Esophagus squamous epithelium (tissue), 5 donors: ENCODE measurements at places on chromosomes 6 and 20.
A peak's percentile ranks its signal among the peaks of the same experiment; 100 is the strongest.

DNA sequence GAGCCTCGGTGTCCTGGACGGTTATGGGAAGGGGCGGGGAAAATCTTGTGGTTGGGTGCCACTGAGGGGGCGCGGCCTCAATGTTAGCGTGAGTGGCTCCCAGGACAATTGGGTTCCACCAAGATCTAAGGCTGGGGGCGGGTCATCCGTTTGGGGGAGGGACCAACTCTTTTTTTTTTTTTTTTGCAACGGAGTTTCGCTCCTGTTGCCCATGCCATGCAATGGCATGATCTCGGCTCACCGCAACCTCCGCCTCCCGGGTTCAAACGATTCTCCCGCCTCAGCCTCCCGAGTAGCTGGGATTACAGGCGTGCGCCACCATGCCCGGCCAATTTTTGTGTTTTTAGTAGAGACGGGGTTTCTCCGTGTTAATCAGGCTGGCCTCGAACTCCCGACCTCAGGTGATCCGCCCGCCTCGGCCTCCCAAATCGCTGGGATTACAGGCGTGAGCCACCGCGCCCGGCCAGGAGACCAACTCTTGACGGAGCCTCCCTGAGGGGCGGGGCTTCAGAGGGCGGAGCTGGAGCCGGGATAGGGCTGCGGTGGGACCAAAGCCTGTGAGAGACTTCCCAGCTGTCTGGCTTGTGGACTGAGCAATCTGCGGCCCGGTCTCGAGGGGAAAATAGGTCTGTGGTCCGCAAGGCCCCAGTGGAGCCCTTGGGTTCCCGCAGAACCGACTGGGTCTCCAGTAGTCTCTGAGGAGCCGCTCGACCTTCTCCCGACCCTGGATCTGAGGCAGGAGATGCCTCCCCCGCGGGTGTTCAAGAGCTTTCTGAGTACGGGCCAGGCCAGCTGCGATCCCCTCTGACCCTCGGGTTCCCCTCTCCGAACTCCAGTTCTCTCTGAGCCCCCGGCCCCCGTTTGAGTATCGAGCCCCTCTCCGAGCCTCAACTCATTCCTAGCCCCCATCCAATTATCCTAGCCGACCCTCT, 1.1 kb downstream of the SPAG4 start:
- peak; percentile 63 for DNase-seq

- DNase-seq = no peak
These were observed 183.6 kb upstream of the PRDM1 start for GRCh38 chr6:105902401-105903031.

GRCh38 chr6:167497428-167498056, 172.7 kb downstream of the TTLL2 start:
- DNase-seq = no peak

GRCh38 chr20:39619271-39619785, 657.2 kb downstream of the DHX35 start:
- no peak for DNase-seq

DNA sequence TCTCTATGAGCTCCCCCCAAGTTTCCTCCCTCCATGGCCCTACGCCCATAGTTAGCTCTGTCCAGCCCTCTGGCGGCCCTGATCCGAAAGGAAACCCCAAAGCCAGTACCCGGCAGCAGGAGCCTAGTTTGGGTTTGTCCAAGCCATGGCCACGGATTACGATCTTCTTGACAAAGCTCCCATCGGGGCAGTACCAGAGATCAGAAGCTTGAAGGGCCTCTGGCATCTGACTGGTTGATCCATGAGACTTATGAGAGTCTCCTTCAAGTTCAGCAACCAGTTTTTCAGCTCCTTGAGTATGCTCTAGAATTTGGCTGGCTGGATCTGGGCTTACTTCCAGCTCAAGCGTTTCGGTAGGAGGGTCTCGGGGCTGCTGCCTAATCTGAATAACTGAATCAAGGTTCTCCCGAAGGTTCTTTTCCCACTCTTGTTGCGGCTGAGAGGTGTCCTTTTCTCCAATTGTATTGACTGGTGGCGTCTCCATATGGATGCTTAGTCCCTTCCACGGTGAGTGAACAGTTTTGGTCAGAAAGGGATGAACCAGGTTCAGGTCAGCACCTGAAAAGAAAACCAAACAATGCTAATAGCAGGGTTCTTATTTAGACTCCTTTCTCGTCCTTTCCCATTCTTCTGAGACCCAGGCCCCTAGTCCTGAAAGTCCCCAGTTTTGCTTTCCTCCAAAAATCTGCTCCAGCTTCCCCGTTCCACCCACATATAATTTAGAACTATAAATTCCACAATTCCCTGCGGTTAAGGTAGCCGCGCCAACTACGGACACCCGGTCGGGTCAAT, 595 bp downstream of the FKBPL start:
- DNase-seq = no peak

- no peak for DNase-seq
These were observed 12.0 kb downstream of the ZFP64 start for GRCh38 chr20:52179331-52180179.

DNA sequence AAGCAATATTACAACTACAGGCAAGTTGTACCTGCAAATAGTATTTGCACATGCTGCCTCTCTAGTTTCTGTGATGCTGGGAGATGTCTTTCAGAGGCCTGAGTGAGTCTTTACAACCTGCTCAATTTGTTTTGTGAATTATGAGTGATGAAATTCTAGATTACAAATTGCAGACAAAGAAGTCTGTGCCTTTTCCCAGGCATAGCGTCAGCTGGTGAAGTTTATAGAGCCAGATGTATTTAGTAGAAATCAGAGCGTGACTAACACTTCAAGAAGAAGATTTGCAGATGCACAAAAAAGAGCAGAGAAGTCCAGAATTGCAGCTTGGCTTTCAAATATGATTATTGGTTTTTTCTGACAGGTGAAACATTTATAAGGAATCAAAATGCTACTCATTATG, 289.9 kb downstream of the PLCB1 start:
- no peak for DNase-seq

- no peak for DNase-seq
These were observed 8.8 kb upstream of the MUC21 start for GRCh38 chr6:30974490-30975252.

- no peak for DNase-seq
These were observed 196.2 kb downstream of the SAMD5 start for GRCh38 chr6:147704691-147705090.

GRCh38 chr6:91865889-91866288, 1279.0 kb upstream of the MAP3K7 start:
- no peak for DNase-seq

GRCh38 chr6:113103634-113104361, 753.3 kb upstream of the MARCKS start:
- no peak for DNase-seq

- no peak for DNase-seq
These were observed 47.8 kb downstream of the SLC35D3 start for GRCh38 chr6:136969930-136970329.

DNA sequence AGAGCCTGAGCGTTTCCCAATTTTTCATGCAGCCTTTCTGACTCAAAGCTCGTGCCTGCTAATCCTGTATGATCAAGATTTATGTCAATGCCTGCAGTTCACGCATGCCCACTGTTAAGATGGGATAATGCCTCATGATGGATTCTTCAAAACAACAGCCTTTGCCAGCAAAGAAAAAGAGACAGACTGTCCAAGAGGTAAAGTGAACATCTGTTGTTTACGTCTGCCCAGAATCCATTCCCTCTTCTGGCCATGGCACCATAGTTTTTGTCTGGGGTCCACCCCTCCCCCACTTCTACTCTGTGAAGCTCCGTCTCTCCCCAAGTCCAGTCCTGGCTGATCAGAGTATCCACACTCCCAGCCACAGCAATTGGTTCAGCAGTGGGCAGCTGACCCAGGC, 91.9 kb upstream of the EYA2 start:
- no peak for DNase-seq

GRCh38 chr20:37323985-37324384, 22.0 kb upstream of the SRC start:
- no peak for DNase-seq

GRCh38 chr6:18293076-18293904, 29.0 kb upstream of the DEK start:
- DNase-seq = no peak

- no peak for DNase-seq
These were observed 90.7 kb upstream of the F13A1 start for GRCh38 chr6:6411115-6411514.

GRCh38 chr20:2826655-2827054, 10.5 kb downstream of the TMEM239 start:
- DNase-seq = no peak

- no peak for DNase-seq
These were observed 27.0 kb upstream of the ADGRF5 start for GRCh38 chr6:46948699-46949098.

- no peak for DNase-seq
These were observed 121.2 kb downstream of the INSM1 start for GRCh38 chr20:20489054-20489453.

DNA sequence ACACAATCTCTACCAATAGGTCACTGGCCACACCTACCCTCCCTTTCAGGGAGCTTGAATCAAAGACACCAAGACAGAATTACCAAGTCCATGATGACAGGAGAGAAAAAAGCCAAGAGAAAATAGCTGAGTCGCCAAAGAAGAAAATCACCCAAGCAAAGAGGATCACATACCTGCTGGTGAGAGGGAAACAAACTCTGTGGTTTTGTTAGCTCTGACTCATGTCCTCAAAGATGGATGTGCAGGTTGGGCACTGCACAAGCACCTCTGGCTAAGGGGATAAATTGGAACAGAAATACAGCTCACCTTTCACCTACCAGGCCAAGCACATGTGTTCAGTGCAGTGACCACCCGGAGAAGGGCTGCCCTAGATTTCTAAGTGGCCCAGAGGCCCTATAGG, 114.8 kb downstream of the TFAP2A start:
- no peak for DNase-seq

DNA sequence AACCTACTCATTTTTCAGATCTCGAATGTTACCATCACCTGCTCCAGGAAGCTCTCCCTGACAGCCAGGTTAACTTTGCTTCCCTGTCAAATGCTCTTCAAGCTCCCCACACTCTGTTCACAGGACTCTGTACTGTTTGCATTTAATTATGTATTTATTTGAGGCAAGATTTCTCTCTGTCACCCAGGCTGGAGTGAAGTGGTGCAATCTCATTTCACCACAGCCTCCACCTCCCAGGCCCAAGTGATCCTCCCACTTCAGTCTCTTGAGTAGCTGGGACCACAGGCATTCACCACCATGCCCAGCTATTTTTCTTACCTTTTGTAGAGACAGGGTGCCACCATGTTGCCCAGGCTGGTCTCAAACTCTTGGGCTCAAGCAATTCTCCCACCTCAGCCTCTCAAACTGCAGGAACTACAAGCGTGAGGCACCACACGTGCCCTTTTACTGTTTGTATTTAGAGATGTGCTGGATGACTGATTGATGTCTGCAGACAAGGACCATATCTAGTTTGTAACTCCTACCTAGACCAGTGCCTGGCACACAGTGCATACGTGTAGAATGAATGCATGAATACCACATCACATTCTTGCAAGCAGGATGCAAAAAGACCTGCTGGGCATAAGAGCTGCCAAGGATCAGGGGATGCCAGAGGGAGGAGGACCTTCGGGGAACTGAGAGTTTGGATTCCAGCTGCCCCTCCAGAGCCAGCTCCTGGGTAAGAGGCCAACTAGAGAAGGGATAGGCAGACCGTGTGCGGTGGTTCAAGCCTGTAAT, 15.6 kb upstream of the CBFA2T2 start:
- DNase-seq = no peak

GRCh38 chr6:127182501-127182900, 64.0 kb downstream of the RSPO3 start:
- DNase-seq = no peak

GRCh38 chr6:161242779-161243693, 30.8 kb downstream of the AGPAT4 start:
- DNase-seq = no peak

DNA sequence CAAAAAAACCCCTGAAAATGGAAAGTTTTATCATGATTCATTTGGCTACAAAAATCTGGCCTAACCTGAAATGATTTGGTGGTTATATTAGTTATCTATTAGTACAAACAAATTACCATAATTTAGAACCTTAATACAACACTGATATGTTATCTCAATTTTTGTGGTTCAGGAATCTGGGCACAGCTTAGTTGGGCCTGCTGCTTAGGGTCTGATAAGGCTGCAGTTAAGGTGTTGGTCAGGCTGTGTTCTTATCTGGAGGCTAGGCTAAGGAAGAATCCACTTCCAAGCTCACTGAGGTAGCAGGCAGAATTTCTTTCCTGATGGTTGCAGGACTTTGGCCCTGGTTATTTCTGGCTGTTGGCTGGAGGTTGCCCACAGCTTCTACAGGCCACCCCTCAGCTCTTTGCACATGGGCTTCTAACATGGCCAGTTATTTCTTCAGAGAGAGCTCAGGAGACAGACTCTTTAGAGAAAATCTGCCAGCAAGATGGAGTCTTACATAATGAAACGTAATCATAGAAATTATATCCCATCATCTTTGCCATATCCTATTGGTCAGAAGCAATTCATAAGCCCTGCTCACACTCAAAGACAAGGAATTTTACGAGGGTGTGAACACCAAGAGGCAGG, 11.4 kb downstream of the TRIM38 start:
- no peak for DNase-seq

GRCh38 chr6:23218751-23219150, 649.4 kb downstream of the HDGFL1 start:
- no peak for DNase-seq

- DNase-seq = no peak
These were observed 508.9 kb upstream of the NOX3 start for GRCh38 chr6:155964544-155964943.

- DNase-seq = peak; percentile 63
These were observed at the start of gene TFEB for GRCh38 chr6:41735427-41736185. Gene TFEB (minus strand): TSS chr6:41735608. CDS start chr6:41691213, 44,395 bp downstream.

- no peak for DNase-seq
These were observed 562.3 kb upstream of the BTBD3 start for GRCh38 chr20:11355345-11355744.

DNA sequence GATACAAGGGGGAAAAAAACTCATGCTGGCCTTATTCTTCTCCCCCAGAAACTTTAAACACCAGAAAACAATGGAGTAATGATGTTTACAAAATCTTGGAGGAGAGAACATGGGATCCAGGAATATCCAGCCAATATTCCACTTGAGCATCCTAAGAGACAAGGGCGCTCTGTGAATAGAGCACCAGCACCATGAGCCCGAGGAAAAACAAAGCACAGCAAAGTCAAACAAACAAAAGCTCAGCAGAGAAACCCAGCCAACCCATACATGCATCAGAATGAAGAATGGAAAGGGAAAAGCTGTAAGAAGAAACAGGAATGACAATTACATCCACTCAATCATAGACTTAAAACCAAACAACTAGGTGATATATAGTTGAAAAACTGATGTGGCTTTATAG, 4.6 kb upstream of the NAA20 start:
- no peak for DNase-seq
